ENCODE measurements at places on chromosomes 1 and 21. TPM values are rescaled to one million over a fixed set of nuclear protein-coding genes. Genes with fewer than 3 reads are reported as not detected.

PM20D1 gene
- total RNA-seq, result not detected

HRNR gene
- total RNA-seq, result under 0.01 TPM

ATF6 gene
- total RNA-seq, result 39.3 TPM

RUNX3 gene
- total RNA-seq, result 0.34 TPM

SMIM1 gene
- total RNA-seq, result 0.68 TPM

KCNK1 gene
- total RNA-seq, result 24.6 TPM

CFAP74 gene
- total RNA-seq, result 0.07 TPM

TAS1R3 gene
- total RNA-seq, result 0.36 TPM

LRRC38 gene
- total RNA-seq, result not detected

RCC2 gene
- 113 TPM for total RNA-seq

CLCA4 gene
- 26.7 TPM for total RNA-seq

ZNF683 gene
- total RNA-seq, result not detected

ZBED6 gene
- total RNA-seq, result 8.6 TPM

All from nasal cavity respiratory epithelium epithelial cell of viscerocranial mucosa (primary cell).